Peyer's patch (tissue), 4 donors: ENCODE measurements at places on chromosomes 7 and 10. TPM values are rescaled to one million over a fixed set of nuclear protein-coding genes. Genes with fewer than 3 reads are reported as not detected.

GRCh38 chr7:121931149-121931902, 58.4 kb downstream of the PTPRZ1 start:
- no peak for DNase-seq

GRCh38 chr10:109928475-109928891, 5.2 kb upstream of the XPNPEP1 start:
- DNase-seq: no peak

- no peak for DNase-seq
These were observed 1.1 kb downstream of the KIAA1549 start for GRCh38 chr7:138979988-138980562.

DNA sequence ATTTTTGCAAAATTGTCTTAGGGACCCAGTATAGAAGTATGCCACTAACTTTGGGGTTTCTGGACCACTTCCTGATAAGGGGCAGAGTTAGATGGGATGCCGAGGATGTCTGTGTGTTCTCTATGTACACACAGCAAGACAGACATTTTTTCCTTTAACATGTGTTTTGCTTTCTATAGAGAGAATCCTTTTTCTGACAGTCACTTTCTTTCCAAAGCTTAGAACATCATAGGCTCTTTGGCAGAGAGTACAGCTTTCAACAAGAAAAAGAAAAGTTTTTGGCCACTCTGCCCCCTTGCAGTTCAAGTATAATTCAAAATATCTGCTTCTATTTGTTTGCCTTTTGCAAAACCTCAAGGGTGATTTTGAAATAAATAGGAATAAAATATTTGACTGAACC, 44.1 kb downstream of the PAPSS2 start:
- DNase-seq: no peak

DNA sequence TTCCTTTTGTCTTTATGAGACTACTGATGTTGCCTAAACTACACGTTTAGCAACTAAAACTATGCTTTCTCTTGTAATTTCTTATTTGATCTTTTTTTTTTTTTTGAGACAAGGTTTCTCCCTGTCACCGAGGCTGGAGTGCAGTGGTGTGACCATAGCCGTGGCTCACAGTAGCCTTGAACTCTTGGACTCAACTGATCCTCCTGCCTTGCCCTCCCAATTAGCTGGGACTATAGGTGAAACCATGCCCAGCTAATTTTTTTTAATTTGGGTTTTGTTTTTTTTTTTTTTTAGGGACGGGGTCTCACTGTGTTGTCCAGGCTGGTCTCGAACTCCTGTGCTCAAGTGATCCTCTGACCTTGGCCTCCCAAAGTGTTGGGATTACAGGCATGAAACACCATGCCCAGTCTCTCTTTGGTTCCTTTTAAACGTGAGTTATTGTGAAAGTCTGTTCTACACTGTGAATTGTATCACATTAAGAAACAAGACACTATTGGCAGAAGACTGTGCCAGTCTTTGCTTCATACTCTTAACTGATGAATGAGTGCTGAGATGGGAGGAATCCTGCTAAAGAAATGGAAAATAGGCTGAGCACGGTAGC, 6.4 kb downstream of the TMEM248 start:
- DNase-seq: no peak

DLX5 gene
- total RNA-seq: not detected

SH2B2 gene
- 3.5 TPM for total RNA-seq

- no peak for DNase-seq
These were observed 144.8 kb downstream of the FANK1 start for GRCh38 chr10:126041117-126041516.

- no peak for DNase-seq
These were observed 10.9 kb upstream of the DUSP5 start for GRCh38 chr10:110486680-110487410.

TAS2R41 gene
- total RNA-seq: not detected

- DNase-seq: peak; percentile 57
These were observed 32.8 kb upstream of the SFTPD start for GRCh38 chr10:79981450-79982361.

GRCh38 chr7:1549357-1550004, 6.5 kb downstream of the TMEM184A start:
- DNase-seq: no peak

GRCh38 chr7:142733271-142733670, 16.0 kb upstream of the PRSS1 start:
- no peak for DNase-seq

ANXA8L1 gene
- not detected for total RNA-seq

GRCh38 chr10:23191764-23192711, at the start of gene PTF1A:
TSS of gene PTF1A (plus strand) at chr10:23192312. CDS start at chr10:23192531, 219 bp downstream.
- no peak for DNase-seq

- no peak for DNase-seq
These were observed 96.7 kb upstream of the IKZF1 start for GRCh38 chr7:50207686-50208255.

LRRTM3 gene
- not detected for total RNA-seq

DNA sequence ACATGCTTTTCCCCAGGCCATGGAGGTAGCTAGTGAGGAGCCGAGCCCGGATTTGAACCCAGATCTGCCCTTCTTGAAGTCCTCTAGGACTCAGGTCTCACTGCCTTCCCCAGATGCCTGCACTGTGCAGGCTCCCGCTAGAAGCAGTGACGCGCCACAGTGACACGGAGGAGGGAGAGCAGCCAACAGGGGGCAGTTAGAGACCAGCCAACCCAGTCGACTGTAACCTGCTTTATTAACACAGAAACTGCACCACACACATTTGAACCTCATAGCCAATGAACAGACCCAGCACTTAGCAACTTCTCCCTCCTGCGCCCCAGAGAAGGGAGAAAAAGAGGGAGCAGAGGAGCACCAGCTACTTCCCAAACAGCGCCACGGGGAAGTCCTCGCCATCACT, 27.4 kb downstream of the PILRA start:
- no peak for DNase-seq

STX1A gene
- 27.3 TPM for total RNA-seq
